Naive thymus-derived CD4-positive, alpha-beta T cell (primary cell): ENCODE measurements at places on chromosomes 2 and 18. TPM values are rescaled to one million over a fixed set of nuclear protein-coding genes. Genes with fewer than 3 reads are reported as not detected.

GRCh38 chr2:10079266-10079869, 843 bp downstream of the CYS1 start:
- no peak overlapping the region for H3K4me3 ChIP-seq
- peaks cover 9% of the 10 kb centered on the region for H3K4me1 ChIP-seq
- H3K27ac ChIP-seq = no peak overlapping the region
- H3K27me3 ChIP-seq = no peaks in the 10 kb centered on the region

DNA sequence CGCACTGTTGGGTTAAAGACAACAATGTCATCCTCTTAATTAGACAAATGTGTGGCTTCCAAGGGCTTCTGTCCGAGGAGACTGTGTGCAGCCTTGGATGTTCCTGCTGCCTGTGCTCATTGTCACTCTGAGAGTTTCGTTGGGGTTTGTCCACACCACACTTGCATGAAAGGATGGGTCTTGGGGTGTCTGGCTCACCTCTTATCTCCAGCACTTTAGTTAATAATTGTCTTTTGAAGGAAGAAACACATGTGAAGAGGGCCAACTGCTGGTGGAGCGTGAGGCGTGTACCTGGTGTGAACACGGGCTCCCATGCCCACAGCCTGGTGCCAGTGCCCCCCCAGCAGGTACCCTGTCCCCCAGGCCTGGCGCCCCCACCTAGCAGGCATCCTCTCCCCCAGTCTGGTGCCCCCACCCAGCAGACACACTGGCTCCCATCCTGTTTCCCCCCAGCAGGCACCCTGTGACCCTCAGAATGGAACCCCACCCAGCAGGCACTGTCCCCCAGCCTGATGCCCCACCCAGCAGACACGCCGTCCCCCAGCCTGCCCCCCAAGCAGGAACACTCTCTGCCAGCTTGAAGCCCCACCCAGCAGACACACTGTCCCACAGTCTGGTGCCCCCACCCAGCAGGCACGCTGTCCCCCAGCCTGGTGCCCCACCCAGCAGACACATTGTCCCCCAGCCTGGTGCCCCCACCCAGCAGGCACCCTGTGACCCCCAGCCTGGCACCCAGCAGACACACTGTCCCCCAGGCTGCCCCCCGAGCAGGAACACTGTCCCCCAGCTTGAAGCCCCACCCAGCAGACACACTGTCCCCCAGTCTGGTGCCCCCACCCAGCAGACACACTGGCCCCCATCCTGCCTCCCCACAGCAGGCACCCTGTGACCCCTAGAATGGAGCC, 96.3 kb upstream of the TMEM18 start:
- no peaks in the 10 kb centered on the region for H3K4me1 ChIP-seq
- H3K36me3 ChIP-seq = no peaks in the 10 kb centered on the region
- no peak overlapping the region for H3K27ac ChIP-seq
- no peaks in the 10 kb centered on the region for H3K27me3 ChIP-seq

DNA sequence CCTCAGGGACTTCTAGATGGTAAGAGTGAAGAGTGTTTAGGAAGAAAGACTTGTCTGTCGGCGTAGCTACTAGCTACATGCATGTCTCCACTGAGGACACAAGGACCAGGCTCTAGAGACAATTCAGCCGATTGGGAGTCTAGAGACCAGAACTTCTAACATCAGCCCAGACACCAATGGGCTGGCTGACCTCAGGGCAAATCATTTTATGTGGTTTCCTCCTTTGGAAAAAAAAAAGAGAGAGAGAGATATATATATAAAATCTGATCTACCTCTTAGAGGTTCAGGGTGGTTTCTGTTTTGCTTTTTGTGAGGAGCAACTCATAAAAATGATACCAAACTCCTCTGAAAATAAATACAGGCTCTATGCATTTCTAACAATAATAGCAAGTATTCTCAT, 212.8 kb downstream of the BCL2 start:
- no peak overlapping the region for H3K4me3 ChIP-seq
- H3K4me1 ChIP-seq = peaks cover 7% of the 10 kb centered on the region
- no peak overlapping the region for H3K27ac ChIP-seq
- DNase-seq = no peak

- H3K27me3 ChIP-seq = no peaks in the 10 kb centered on the region
- H3K4me3 ChIP-seq = no peak overlapping the region
- H3K36me3 ChIP-seq = no peaks in the 10 kb centered on the region
- DNase-seq = no peak
- H3K27ac ChIP-seq = no peak overlapping the region
These were observed 680.2 kb upstream of the CHAC2 start for GRCh38 chr2:53087262-53087873.

- H3K27ac ChIP-seq = no peak overlapping the region
- no peaks in the 10 kb centered on the region for H3K4me1 ChIP-seq
- H3K36me3 ChIP-seq = no peaks in the 10 kb centered on the region
- H3K4me3 ChIP-seq = no peak overlapping the region
- no peaks in the 10 kb centered on the region for H3K27me3 ChIP-seq
- DNase-seq = no peak
These were observed 20.3 kb downstream of the ANKRD30B start for GRCh38 chr18:14768241-14768640.

DNA sequence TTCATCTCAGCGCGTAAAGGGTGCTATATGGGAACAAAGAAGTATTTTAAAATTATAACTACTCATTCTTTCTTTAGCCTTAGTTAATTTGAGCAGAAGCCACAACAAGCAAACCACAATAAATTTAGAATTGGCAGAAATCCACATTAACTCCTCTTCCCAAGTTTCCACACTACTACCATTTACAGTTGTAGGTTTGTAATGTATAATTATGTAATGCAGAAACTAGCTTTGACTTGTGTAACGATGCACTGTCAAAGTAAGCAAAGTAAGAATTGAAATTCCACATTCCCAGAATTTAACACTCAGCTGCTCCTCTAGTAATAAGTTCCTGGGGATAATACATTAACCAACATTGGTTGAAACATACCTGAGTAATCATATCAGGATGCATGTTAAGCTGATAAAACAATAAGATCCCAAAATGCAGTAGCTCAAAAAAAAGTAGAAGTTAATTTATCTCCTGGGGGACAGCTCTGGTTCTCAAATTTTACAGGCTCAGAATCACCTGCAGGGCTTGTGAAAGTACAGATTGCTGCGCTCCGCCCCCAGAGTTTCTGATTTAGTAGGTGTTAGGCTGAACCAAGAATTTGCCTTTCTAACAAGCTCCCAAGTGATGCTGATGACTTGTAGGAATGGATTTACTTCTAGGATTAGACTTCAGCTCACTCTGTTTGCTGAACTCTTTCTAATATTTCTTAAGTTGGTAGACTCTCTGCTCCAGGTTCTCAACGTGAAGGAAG, 9.9 kb downstream of the GRP start:
- H3K27ac ChIP-seq = no peak overlapping the region
- DNase-seq = no peak
- H3K4me1 ChIP-seq = no peaks in the 10 kb centered on the region
- H3K36me3 ChIP-seq = no peaks in the 10 kb centered on the region

DNA sequence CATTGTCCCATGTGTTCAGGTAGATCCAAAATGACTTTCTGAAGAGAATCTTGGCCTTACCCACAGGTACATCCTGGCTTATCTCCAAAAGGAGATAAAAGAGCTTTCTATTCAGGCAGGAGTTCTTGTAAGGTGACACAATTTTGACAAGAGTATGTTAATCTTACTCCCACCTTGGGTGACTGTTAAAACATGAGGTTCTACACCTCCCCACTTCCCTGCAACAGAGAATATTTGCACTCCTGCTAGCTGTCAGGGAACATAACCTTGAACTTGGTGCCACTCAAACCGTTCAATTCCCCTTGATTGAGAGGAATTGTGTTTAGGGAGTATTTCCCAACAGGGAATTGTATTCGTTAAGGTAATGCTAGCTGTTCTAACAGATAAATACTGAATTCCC, 372.5 kb upstream of the KLHL29 start:
- no peak overlapping the region for H3K27ac ChIP-seq
- no peak for DNase-seq
- no peaks in the 10 kb centered on the region for H3K4me1 ChIP-seq
- H3K27me3 ChIP-seq = no peaks in the 10 kb centered on the region
- H3K4me3 ChIP-seq = no peak overlapping the region

OBSL1 gene
- 0.19 TPM for total RNA-seq

EGR4 gene
- 0.15 and 0.23 TPM in 2 replicates for total RNA-seq

PRKAG3 gene
- total RNA-seq = not detected
